ENCODE measurements at places on chromosomes 1 and 21.

GRCh38 chr21:38597421-38597820 is 99.1 kb upstream of the ERG start:
- DNase-seq, result no peak

- no peak for DNase-seq
Observed at GRCh38 chr1:228002792-228003191, 4.0 kb upstream of the WNT3A start.

DNA sequence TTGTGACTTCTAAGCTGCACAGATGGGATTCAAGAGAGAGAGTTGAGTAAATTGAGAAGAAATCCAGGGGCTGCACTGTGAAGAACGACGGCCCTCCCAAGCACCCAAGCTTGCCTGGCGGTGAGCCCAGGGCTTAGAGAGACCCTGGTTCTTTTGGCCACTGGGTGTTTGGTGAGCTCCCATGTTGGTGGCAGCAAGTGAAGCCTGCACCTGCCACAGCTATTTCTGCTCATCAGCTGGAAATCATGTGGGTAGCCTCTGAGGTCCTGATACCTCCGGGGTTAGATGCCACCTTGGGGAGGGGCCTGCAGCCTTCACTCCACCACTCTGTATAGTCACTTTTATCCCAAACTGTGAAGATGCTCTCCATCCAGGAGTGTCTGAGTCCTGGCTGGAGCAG is 6.2 kb upstream of the BTG2 start:
- DNase-seq, result no peak

DNA sequence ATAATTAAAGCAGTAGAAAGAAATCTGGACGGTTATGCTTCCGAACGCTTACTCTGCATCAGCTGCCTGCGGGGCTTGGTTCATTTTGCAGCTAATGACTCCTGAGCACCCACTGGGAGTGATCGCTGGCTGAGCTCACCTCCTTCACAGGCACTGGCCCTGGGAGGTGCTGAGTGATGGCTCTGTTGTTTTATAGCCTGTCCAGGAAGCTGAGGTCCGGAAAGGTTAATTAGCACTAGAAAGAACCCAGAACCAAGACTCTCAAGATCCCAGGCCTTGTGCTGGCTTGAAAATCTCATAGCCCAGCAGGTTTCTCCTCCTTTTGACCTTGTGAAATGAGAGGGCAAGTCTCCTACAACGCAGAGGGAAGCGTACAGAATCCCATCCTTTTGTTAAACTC is 226.2 kb downstream of the AJAP1 start:
- DNase-seq, result no peak

- DNase-seq, result no peak
Observed at GRCh38 chr1:82901118-82901517, 1097.8 kb downstream of the TTLL7 start.

- no peak for DNase-seq
Observed at GRCh38 chr1:232486454-232487207, 143.3 kb downstream of the SIPA1L2 start.

DNA sequence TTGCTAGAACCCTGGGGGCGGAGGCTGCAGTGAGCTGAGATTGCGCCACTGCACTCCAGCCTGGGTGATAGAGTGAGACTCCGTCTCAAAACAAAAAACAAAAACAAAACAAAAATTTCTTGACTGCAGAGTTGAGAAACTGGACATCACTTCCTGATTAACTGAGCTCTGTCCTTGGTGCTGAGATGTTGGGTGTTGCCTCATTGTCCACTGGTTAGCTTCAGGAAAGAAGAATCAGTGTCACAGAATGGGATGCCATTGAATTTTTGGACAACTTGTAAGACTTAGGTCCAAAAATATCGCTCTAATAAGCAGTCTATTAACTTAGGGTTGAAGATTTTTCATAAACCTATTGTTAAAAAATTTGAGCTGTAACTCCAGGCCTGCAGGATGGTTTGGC is 23.8 kb upstream of the KCNA10 start:
- DNase-seq, result no peak

GRCh38 chr1:53362270-53362669 is 34.4 kb upstream of the LRP8 start:
- DNase-seq, result no peak

DNA sequence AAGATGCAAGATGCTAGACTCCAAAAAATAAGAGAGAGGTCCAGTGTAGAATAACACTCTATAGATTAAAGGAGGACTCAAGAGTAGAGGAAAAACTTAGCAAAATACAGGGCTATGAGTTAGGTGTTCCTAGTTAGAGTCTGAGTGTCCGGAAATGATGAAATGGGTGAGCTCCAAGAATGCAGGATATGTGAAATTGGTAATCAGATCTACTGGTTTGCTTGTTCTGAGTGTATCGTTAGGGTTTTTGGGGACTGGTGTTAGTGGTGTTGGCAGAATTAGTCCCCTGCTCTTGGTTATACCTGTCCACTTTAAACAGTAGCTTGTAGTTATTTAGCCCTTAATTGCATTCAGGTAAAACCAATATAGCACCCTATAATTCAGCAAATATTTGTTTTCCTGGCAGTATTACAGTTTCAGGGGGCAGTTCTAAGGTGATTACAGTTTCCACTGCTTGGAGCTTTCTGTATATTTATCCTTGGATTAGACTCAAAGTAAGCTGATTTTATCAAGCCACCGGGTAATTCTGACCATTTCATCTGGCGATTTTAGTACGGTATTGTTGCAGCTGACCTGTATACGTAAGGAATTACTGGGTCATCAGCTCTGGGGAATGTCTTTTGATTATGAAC is 332.7 kb downstream of the CHRM3 start:
- no peak for DNase-seq

GRCh38 chr1:244874974-244875579 is 10.7 kb upstream of the HNRNPU start:
- DNase-seq, result no peak

DNA sequence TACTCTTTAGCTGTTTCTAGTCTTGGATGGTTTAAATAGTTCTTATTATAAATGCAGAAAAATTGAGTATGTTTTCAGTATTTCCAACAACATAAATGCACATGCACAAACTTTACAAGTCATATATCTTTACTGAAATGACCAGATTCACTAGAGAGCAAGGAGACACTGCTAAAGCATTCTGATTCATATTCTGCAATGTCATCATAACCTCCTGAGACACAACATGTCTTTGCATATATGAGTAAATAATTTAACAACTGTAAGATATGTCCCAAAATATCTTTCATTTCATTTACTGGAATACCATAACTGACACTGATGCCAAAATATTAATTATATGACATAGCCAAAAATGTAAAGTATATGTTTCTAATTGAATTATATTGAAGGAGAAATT is 16.8 kb upstream of the SAMSN1 start:
- DNase-seq, result no peak

GRCh38 chr1:10068605-10069294 is 36.0 kb downstream of the UBE4B start:
- DNase-seq, result no peak

DNA sequence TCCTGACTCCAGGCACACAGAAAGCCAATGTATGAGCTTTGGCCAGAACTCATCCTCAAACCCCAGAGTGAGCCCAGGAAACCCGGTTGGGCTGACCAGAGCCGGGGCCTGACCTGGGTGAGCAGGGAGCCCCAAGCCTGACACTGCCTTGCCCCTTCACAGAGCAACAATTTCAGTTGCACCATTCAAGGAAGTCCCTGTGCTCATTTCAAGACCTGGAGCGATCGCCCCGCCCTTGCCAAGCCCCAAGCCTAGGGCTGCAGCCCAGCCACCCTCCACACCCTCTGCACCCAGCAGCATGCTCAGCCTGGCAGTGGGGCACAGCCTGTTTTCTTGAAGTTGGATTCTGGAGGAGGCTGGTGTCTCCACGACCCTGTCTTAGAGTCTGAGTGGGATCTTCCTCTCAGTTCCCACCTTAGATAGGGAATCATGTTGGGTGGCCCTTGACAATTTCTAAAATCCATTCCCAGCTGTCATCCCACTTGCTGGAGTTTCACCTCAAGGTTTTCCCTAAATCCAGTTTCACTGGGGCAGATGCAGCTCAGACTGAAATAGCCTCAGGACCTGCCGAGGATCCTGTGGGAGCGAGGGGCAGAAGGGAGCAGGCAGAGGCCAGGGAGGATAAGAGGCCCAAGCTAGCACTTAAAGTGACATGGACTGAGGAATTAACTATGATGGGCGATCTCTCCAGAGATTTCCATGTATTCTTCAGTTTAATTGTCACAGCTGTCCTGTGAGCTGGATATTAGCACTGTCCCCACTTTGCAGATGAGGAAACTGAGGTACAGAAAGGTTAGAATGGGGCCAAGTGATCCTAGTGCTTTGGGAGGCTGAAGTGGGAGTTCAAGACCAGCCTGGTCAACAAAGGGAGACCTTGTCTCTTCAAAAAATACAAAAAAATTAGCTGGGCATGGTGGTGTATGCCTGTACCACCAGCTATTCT is 2.5 kb downstream of the NBL1 start:
- no peak for DNase-seq

DNA sequence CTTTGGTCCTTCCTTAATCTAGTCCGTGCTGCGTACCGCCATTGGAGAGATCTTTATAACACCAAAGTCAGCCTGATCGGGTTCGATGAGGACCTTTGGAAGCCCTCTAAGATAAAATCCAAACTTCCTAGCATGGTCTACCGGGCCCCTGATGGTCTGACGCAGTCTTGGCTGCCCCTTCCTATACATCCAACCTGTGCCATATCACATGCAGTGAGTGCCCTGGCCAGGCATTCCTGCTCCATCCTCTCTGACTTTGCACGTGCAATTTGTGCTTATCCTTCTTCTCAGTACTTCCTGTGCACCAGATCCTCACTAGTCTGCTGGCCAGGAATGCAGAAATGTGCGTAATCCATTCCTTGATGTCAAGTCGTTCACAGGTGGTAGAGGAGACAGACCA is 45.6 kb downstream of the CFAP57 start:
- DNase-seq, result no peak

DNA sequence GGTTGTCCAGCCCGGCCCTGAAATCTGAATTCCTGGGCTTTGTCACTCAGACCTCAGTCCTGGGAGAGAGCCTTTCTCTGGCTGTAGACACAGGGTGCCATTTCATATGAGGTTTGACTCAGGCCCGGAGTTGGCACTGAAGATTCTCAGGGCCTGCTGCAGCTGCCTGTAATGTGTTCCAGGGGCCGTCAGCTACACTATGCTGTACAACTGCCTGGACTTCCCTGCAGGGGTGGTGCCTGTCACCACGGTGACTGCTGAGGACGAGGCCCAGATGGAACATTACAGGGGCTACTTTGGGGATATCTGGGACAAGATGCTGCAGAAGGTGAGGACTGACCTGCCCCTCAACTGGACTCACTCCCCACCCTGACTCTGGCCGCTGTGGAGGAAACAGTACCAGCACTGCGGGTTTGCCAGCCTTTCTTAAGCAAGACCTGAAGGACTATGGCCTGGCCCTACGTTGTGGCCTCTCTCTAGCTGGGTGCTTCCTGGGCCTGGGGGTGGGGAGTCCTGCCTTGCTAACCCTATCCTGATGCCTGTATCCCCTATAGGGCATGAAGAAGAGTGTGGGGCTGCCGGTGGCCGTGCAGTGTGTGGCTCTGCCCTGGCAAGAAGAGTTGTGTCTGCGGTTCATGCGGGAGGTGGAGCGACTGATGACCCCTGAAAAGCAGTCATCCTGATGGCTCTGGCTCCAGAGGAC is 18.9 kb downstream of the FAAH start:
- no peak for DNase-seq

DNA sequence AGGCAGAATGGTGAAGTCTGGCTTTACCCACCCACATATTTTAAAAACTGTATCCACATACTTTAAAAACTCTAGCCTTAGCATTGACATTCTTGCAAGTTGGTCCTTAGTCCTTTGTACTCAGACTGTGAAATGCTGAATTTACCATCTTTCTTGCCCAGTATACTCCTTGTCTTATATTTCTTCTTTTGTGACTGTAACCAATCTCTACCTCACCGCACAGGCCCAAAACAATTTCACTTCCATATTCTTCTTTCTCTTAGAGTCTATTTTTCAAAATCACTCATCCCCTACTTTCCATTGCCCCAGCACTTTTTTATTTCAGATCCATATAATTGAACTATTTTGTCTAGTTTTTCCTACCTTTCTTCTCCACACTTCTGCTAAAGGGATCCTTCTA is 892.4 kb upstream of the B3GALT2 start:
- no peak for DNase-seq

DNA sequence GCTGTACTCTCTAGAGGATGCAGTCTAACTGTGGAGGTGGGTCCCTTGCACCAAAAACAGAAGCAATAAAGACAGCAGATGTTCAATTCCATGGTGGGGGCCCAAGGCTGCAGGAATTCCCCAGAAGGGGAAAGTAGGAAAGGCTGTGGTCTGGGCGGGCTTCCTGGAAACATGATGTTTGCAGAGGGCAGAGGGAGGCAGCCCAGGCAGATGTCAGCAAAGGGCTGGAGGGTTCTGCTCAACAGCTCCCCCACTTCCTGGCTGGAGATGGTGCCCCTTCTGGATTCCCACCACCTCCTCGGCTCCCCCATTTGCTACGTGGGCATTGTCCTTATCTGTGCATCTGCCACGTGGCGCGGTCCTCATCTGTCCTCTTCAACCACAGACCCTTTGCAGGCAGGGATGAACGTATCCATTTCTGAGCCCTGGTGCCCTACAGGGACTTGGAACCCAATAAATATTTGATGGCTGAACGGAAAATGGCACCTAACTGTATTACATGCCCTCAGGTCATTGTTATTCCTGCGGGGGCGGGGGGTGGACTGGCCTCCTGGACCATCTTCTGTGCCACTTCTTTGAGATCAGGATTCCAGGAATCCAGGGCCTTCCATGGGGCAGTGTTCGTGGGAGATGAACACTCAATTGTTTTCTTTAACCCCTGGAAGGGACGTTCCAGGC is 8.4 kb upstream of the GUCA2B start:
- DNase-seq, result no peak

DNA sequence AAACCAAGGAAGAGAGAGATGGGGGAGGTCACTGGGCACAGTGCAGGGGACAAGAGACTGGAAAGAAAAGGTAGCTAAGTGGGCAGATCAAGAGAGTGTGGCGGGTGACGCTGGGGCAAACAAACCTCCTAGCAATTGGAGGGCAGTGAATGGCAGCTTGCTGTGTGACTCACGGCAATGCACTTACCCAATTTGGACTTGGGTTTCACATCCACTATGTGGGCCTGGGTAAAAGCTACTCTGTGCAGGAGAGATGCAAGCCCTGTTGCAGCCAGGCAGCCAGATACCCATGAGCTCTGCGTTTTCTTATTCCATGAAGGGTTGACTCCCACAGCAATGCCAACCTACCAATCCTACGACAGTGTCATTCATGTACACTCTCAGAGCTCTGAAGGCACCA is 9.5 kb downstream of the PLXNA2 start:
- DNase-seq, result no peak

DNA sequence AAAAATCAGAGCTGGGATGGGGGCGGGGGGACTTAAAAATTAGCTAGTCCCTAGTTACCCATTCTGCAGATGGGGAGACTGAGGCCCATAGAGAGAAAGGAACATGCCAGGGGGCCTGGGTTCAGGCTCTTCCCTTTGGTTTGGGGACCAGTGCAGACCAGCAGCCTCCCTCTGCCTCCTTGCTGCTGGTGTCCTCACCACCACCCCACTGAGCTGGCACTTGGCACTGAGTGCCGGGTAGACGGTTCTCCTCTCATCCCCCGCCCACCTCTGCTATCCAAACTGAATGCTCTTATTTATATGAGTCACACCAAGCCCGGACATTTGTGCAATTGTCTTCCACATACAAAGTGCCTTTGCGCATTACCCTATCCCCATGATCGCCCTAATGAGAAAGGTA is 39.2 kb downstream of the CAMK2N1 start:
- no peak for DNase-seq

GRCh38 chr1:6732942-6733341 is 31.3 kb upstream of the DNAJC11 start:
- no peak for DNase-seq

All from SHP77 treated with DMSO at 0.1 percent for 48 hours (cell line).